ENCODE measurements at places on chromosomes 6 and 20.

DNA sequence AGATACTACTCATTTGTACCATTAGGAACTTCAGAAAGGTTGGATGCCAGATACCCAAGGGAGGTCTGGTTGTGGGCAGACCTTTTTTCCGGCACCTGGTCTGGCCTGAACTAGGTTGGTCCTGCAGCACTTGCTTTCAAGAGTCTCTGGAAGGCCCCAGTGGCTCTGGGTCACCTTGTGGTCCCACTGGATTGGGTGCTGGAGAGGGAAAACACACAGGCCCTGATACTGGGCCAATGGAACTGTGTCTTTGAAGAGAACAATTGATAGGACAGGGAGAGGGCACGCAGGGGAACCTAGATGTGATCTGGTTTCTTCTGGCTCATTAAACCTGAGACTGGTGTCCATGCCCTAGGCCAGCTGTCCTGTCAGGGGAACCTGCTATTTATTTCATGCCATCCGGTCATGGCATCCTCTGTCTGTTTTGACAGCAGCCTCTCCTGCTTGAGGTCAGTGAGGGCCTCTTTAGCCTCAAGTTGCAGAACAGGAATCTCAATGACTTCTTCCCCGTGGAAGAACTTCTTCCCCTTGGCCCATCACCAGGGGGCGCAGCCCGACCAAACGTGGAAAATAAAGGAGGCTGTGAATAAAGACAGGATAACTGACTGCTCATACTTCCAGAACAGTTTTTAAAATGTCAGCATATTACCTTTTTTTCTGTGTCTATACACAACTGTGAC, 25.0 kb downstream of the TAF8 start:
- peak; percentile 52 for DNase-seq

GRCh38 chr6:132964868-132965382, 150.6 kb downstream of the RPS12 start:
- no peak for DNase-seq

- no peak for DNase-seq
Measured at GRCh38 chr20:61123751-61124368, 128.2 kb upstream of the CDH4 start.

GRCh38 chr20:6651016-6651415, 116.5 kb upstream of the BMP2 start:
- DNase-seq, result no peak

- DNase-seq, result no peak
Measured at GRCh38 chr6:84568971-84569370, 195.4 kb downstream of the TBX18 start.

DNA sequence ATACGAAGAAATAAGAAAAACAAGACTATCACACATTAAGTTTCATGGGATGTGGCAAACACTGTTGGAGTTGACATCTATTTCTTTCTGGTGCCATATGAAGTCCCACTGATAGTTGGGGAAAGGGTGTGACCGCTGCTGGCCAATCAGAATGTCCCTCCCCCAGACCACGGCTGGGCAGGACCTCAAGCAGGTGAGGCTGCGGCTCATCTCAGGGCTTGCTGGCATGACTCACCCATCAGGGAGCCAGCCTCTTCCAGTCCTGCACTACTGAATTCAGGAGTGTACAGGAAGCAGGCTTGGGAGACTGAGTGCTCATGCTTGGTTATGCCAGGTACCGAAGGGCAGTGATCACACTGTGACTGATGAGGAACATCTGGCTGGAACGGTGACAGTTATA, 18.9 kb downstream of the PREP start:
- DNase-seq, result no peak

DNA sequence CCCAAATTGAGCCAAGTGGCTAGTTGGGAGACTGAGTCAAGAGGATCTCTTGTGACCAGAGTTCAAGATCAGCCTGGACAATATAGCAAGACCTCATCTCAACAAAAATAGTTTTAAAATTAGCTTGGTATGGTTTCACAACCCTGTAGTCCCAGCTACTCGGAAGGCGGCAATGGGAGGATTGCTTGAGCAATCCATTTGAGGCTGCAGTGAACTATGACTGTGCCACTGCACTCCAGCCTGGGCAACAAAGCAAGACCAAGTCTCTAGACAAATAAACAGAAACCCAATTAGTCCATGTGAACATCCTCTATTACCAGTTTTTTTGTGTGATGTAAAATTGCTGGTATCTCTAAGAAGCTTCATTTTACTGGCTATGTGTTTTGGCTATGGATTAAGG, 106.2 kb downstream of the TULP4 start:
- DNase-seq, result no peak

DNA sequence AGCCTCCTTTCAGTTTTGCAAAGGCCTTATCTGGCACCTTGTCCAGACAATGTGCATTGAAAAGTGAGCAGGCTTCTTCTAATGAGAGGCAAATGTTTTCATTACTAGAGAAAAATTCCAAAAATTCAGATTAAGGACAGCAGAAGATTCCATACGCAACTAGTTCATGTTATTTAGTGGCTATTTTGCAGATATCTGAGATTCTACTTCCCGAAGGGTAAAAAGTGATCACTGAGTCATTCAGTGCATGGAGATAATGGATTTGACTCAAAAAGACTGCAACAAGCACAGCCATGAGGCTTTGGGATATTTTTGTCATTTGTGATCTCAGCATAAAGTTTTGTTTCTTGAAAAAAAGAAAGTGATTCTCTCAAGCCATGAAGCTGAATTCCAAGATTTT, 29.9 kb downstream of the METTL24 start:
- no peak for DNase-seq

DNA sequence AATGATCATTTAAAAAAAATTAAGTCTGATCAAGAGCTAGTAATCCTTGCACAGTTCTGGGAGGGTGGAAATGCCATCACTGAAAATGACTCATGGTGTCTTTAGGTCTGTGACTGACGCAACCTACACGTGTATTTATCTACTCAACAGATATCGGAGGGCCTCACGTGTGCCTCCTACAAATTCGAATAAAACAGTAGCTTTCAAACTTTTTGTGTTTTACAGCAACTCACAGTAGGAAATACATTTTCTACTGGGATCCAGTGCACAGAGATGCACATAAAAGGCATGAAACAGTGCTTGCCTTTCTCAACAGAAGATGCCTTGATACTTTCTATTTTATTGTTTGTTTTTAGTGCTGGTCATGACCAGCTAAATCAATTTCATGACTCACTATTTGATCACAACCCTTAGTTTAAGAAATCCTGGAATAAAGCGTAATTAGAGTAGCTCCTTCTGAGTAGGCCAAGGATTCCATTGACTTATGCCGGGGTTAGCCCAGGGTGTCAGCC, 210.0 kb upstream of the SNX9 start:
- DNase-seq, result no peak

DNA sequence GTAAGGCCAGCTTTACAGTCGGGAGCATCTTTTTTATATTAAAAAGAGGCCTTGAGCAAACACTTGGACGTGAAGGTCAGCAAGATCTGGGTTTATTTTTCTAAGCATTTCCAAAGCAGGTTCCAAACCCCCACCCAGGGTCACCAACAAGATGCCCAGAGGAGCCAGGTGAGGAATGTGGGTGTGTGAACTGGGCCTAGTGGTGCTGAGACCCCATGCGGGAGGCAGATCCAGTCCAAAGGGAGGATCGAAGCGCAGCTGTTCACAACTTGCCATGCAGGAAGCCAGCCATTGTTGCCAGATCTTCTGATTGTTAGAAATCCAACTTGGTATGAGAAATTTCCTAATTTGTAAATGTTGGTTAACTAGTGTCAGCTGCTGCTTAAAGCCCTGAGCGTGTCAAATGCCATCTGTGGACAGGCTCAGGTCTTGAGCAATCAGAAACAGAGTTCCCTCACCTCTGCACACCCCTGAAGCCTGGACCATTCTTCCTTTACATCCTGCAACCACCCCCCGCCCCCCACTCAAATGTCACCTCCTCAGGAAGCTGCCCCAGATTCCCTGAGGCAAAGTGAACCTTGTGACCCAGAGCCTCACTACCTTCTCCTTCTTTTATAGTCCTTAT, 46.5 kb downstream of the NFATC2 start:
- no peak for DNase-seq

DNA sequence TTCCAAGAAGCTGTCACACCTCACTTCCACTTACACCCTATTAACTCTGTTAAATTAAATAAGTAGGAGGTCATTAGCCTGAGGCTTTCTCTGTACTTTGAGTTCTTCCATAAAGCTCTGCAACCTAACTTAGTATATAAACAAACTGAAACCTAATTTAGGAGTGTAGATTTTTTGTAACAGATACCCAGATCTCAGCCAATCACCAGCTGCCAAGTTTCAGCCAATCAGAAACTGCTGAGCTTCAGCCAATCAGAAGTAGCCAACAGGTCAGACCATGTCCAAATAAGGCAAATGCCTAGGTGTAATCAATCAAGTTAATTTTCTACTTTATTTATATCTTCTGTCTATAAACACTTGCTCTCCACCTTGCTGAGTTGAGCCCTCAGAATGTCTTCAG, 142.7 kb upstream of the SULF2 start:
- no peak for DNase-seq

DNA sequence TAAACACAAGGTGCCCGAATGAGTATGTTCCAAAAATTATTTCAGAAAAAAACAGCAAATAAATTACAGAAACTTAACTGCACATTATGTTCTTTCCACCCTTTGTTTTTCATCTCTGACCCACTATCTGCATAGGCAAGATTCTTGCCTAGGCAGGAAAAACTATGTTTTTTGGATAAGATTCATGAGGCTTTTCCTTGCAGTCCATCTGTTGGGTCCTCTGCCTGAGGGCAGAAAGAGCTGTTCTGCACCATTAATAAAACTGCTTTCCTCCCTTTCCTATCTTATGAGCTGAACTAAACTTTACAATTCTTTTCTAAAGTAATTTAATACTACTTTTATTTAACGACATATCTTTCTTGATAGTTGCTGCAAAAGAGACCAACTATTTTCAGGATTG, 21.1 kb downstream of the ENPP1 start:
- no peak for DNase-seq

- DNase-seq, result no peak
Measured at GRCh38 chr6:45543298-45544235, 165.8 kb upstream of the SUPT3H start.

DNA sequence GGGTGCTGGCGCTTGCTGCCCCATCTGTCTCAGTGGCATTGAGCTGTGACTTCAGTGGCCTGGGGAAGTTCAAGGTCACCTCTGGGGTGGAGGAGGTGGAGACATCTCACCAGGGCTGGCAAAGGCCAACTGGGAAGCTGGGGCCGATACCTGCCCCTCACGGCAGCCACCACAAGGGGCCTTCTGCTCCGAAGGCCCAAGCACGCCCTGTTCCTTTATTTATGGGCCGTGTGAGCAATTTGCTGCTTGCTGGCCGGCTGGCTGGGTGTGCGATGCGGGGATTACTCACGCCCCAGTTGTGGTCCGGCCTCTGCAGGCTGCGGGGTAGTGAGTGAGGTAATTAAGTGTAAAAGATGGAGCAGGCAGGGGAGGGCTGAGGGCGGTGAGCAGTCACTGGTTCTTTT, 13.2 kb upstream of the SCRT2 start:
- no peak for DNase-seq

DNA sequence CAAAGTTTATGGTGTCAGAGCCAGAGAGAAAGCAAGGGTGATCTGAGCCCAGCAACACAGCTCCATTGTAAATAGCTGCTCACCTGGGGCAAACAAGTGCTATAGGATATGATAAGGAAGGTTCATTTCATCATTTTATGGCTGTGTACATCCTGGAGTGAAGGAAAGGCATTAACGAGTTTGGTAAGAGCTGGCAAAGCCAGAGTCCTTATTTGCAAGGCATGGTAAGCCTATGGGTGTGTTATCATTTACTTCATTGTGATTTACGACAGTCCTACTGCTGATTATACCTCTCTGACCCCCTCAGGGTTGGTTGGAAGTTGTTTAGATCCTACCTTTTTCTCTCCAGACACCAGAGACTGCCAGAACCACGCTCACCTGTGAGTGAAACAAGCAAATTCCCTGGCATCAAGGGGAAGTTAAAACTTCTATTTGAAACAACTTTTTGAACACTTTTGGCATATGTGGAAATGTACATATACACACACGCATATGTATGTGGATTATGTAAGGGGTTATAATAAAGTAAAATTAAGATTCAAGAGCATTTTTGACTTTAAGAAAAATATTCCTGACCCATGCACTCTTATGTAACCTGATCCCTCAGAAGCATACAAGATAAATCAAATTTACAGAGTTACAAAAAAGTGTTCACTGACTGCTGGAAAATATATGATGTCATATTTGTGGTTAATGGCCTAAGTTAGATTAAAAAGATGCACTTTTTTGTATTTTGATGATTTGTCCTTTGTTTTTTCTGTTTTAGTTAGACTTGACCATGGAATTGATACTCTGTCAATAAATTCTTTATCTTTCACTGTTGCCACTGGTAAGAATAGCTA, 40.4 kb upstream of the EDN1 start:
- DNase-seq, result no peak

DNA sequence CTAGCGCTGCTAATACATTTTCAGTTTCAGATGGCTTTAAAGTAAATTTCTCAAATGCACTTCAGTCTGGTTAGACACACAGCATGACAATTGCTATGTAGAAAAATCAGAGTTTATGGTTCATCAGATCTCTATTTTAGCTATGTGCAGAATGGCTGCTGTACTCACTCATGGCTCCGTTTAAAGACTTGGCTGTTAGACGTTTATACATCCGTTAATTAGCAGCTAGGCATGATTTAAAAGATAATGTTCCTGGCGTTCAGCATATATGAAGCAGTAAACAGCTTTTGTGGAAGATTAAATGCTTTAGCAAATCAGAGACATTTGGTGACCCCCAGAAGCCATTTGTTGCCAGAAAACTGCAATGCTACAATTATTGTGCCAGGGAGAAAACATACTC, 350.0 kb upstream of the MANEA start:
- DNase-seq, result no peak

DNA sequence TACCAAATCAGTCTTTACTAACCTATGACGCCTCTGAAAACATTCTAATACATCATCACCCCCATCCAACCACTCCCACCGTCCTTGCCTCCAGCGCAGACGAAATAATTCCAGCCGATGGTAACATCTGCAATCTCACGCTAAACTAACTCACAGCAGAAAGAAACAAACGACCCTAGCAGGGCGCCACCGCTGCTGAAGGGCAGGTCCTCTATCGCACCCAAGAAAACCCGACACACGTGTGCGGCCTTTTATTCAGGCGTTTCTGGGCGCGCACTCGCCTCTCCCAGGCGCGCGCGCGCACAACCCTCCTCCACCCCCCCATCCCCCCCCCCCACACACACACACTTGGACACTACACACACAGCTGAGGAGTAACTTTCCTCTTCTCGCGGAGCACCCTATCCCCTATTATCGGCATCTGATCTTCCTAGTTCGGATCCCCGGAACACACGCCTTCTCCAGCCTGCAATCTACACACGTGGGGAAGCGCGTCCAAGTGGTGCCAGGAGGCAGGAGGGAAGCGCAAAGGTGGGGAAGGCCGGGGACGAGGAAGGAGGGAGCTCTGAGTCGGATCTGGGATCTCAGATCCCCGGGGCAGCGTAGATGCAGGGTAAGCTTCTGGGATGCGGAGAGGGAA, 1.4 kb downstream of the GFOD1 start:
- peak; percentile 27 for DNase-seq
